ENCODE measurements at places on chromosomes 3 and 15.

DNA sequence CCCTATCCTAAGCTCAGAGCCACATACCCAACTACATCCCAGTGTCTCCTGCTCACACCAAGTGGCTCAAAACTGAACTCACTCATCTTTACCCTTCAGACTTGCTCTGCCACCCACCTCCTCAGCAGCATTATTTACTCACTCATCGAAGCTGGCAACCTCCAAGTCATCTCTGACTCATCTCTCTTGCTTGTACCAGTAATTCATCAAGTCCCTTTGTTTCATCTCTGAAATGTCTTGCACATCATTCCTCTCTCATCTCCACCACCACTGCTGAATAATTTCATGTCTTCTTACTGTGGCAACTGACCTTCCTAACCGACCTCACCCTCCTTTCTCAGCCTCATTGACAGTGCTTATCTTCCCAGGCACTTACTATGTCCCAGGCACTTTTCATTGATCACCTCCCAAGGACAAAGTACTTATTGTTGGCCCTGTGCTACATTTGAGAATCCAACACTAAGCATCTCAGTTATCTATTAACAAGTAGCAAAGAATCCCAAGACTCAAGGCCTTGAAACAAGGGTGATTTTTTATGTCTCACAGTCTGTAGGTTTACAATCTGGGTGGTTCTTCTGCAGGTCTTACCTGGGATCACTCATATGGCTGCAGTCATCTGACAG, 82.0 kb downstream of the MRPL46 start:
- no peak for DNase-seq

- DNase-seq: peak; percentile 16
Measured at GRCh38 chr15:100762913-100763834, 116.5 kb upstream of the ALDH1A3 start.

DNA sequence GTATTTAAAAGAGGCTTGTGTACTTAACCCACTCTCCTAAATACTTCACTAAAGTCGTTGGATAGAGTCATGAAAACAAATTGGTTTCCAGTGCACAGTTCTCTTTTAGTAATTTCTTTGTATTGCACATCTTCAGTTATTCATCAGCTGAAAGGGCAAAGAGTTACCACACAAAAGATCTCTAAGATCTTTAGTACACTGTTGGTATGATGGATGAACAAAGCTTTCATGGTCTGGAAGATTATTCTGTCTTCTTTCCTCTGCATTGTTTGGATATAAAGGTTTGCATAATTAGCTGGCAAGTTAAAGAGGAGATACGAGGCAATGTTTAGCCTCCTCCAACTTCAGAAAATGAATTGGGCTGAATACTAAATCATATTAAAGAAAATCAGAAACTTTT, 40.5 kb downstream of the BCHE start:
- DNase-seq: no peak

GRCh38 chr3:97350971-97351370, 413.6 kb upstream of the ARL6 start:
- DNase-seq: no peak

DNA sequence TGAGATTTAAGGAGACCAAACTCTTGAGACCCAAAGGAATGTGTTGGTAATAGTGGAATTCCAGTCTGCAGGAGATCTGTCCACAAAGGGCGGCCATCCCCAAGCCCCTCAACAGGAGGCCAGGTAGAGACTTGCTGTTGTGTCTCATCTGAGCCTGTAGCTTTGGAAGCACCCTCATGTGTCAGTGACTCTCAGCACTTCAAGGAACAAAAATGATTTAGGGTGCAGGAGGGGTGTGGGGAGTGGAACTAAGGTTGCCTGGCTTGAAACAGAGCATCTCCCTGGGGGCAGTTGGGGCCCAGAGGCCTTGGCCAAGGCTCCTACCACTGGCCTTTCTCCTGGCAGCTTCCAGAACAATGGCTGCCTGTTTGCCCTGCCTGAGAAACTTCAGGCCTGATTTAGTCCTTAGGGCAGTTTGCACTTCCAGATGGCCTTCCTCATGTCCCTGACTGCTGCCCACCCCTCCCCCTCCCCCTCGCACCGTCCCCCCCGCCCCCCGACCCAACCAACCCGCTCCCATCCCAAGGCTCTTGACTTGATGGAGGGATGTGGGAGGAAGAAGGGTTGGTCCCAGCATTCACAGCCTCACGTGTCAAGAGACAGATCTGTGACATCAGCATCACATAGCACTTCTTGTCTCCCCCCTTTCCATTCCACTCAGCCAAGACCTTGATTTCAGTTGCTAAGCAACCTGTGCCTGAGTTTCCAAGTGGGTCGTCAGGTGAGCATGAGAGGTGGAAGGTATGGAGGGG, 77.1 kb downstream of the CORO2B start:
- DNase-seq: no peak

GRCh38 chr15:70563561-70564095, 199.7 kb downstream of the UACA start:
- no peak for DNase-seq

DNA sequence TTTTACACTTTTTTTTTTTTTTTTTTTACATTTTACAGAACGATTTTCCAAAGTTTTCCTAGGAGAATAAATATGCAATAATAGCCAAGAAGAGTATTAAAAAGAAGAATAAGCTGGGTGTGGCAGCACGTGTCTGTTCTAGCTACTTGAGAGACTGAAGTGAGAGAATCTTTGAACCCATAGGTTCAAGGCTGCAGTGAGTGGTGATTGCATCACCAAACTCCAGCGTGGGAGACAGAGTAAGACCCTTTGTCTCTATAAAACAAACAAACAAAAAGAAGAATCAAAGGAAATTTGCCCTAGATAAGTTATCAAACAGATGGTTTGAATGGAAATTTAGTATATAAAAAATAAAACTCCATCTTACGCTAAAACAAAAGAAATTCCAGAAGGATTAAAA, 13.3 kb downstream of the XRN1 start:
- DNase-seq: no peak

Measured in GM13976 (cell line).